A549 treated with dexamethasone at 1 μM for 4 hours (cell line): ENCODE measurements at places on chromosomes 4 and X. TPM values are rescaled to one million over a fixed set of nuclear protein-coding genes. Genes with fewer than 3 reads are reported as not detected.

The L1CAM gene
- total RNA-seq, result 18.1 to 23.9 TPM (median 20.8 TPM) in 5 replicates

The DIAPH2 gene
- 3.9 to 5.8 TPM (median 5.7 TPM) in 5 replicates for total RNA-seq

The HPSE gene
- total RNA-seq, result 1.2 to 1.7 TPM (median 1.4 TPM) in 5 replicates

The PITX2 gene
- total RNA-seq, result 0.46 to 0.91 TPM (median 0.75 TPM) in 5 replicates

The RPA4 gene
- 0.14 to 0.43 TPM (median 0.22 TPM) in 5 replicates for total RNA-seq
